ENCODE measurements at places on chromosomes 4 and X. TPM values are rescaled to one million over a fixed set of nuclear protein-coding genes. Genes with fewer than 3 reads are reported as not detected.

DNA sequence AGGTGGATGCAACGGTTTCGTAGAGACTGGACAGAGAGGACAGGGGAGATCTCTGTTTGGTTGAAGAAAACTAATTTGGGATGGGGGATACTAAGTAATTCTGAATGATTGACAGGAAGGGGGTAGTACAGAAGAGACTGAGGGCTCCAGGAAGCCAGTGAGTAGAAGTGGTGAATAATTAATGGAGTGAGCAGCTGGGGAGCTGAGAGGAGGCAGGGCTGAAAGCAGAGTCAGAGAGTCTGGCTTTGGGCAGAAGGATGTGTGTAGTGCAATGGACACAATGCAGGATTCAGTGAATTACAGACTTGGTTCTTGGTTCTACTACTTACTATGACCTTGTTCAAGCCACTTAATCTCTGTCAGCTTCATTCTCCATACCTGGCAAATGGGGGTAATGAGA is 161.7 kb downstream of the RBMX2 start:
- no peak overlapping the region for H3K4me3 ChIP-seq
- no peaks in the 10 kb centered on the region for H3K4me1 ChIP-seq
- H3K27ac ChIP-seq, result no peak overlapping the region
- no peaks in the 10 kb centered on the region for H3K36me3 ChIP-seq
- H3K27me3 ChIP-seq, result no peaks in the 10 kb centered on the region
- DNase-seq, result no peak

- no peak overlapping the region for H3K4me3 ChIP-seq
- no peak overlapping the region for H3K27ac ChIP-seq
- no peaks in the 10 kb centered on the region for H3K27me3 ChIP-seq
- no peaks in the 10 kb centered on the region for H3K4me1 ChIP-seq
- peak; percentile 15 for DNase-seq
These were observed 172.4 kb downstream of the TLL1 start for GRCh38 chr4:166045457-166045856.

DNA sequence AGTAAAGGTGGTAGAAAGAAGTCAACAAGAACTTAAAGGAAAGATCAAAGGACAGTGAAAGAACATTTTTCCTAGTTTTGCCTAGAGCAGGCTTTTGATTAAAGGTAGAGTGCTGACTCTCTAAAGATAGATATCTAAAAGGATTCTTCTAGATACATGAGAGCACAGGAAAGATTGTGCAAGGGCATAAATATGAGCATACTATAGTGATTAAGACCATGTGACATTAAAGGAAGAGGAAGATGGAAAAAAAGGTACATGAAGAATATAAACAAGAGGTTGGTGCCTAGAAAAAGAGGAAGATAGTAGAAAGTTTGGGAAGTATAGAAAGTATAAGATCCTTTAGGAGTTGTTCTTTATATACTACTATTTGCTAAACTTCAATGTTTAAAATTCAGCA is 26.1 kb upstream of the TET2 start:
- H3K27me3 ChIP-seq, result no peaks in the 10 kb centered on the region
- H3K4me1 ChIP-seq, result no peaks in the 10 kb centered on the region
- DNase-seq, result no peak
- no peaks in the 10 kb centered on the region for H3K36me3 ChIP-seq
- no peak overlapping the region for H3K4me3 ChIP-seq

GRCh38 chr4:60215906-60216305 is 984.2 kb upstream of the ADGRL3 start:
- H3K4me3 ChIP-seq, result no peak overlapping the region
- DNase-seq, result no peak
- H3K4me1 ChIP-seq, result no peaks in the 10 kb centered on the region
- H3K27ac ChIP-seq, result no peak overlapping the region

NKX3-2 gene
- 0.14 TPM for total RNA-seq

SLC10A4 gene
- total RNA-seq, result not detected

DNA sequence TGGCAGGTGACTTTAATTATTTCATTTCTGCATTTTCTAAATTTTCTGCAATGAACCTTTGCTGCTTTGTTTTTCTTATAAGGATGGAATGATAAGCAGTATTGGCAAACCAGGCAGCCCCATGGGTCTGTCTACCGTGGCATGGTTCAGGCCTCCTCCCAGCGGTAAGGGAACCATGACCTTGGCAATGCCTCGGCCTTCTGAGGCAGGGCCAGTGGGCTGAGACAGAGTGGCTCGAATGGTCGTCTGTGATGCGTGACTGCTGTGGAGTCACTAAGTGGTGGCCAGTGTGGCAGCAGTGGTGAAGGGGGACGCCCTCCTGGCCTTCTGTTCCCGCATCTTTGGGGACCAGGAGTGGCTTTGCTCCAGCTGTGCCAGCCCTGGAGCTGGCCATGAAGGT is 43.6 kb upstream of the GRPEL1 start:
- H3K27me3 ChIP-seq, result no peaks in the 10 kb centered on the region
- no peak for DNase-seq
- no peaks in the 10 kb centered on the region for H3K36me3 ChIP-seq
- H3K4me3 ChIP-seq, result no peak overlapping the region

DNA sequence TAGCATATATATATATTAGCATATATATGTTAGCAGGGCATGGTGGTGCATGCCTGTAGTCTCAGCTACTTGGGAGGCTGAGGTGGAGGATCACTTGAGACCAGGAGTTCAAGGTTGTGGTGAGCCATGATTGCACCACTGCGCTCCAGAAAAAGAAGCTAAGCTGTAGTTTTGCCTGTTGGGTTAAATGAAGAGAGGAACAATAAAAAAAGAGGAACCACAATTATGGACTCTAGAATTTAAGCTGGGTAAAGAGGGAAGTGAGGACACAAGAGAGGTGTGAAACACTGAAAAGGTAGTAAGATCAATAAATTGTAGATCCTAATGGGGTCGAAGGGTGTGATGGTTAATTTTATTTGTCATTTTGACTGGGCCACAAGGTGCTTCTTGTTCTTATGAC is 40.5 kb upstream of the HSD17B10 start:
- H3K36me3 ChIP-seq, result no peaks in the 10 kb centered on the region
- H3K27ac ChIP-seq, result no peak overlapping the region
- no peak overlapping the region for H3K4me3 ChIP-seq
- H3K27me3 ChIP-seq, result no peaks in the 10 kb centered on the region

DNA sequence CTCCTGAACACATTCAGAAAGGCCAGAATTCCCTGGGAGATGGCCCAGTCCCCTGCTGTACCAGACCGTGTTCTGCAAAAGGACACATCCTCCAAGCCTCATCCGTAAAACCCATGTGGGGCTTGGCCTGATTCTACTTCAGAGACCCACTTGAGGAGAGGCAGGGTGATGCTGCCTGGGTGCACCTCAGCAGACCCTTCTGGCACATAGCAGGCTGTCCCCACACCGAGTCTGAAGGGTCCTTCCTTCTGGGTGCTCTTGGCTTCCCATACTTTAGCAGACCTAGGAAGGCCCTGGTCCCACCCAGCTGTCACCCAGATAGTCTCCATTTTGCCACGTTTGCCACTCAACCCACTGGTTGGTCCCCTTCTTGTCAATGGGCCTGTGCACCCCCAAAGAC is 270.1 kb upstream of the AGTR2 start:
- no peak for DNase-seq
- no peak overlapping the region for H3K4me3 ChIP-seq
- H3K36me3 ChIP-seq, result no peaks in the 10 kb centered on the region
- no peaks in the 10 kb centered on the region for H3K4me1 ChIP-seq

GRCh38 chr4:182385897-182386296 is 142.7 kb downstream of the TENM3 start:
- H3K4me1 ChIP-seq, result no peaks in the 10 kb centered on the region
- DNase-seq, result no peak
- no peaks in the 10 kb centered on the region for H3K27me3 ChIP-seq
- H3K4me3 ChIP-seq, result no peak overlapping the region
- no peaks in the 10 kb centered on the region for H3K36me3 ChIP-seq

DNA sequence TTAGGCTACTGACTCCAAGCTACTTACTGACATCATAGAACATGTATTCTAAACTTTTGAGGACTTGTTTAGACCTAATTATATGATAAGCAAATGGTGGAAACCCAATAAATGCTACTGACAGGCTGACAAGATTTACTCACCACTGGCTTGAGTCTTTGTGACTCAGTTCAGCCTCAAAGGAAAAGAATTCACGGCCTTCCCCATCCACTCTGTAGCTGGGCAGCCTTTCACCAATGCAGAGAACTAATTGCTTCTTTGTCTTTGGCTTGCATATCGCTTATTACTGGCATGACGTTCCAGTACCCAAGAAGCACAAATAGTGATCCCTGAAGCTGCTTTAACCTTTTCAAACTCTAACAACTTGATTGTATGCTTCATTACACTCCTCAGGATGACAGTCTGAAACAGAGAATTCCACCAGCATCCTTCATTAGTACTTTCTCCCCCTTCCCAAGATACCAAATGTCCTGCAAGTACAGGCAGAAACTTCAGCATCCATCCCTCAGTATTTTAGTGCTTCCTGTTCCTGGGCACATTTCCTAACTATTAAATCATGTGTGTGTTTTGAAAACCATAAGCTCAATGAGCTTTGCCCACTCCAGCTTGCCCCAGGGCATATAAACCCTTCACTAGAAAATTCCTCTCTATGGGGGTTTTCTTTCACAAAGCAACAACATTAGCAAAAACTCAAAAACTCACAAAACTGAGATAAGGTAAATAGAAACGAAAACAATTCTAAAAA is 298.1 kb upstream of the SLC7A11 start:
- no peaks in the 10 kb centered on the region for H3K36me3 ChIP-seq
- no peak for DNase-seq
- no peaks in the 10 kb centered on the region for H3K27me3 ChIP-seq
- H3K4me1 ChIP-seq, result no peaks in the 10 kb centered on the region

DNA sequence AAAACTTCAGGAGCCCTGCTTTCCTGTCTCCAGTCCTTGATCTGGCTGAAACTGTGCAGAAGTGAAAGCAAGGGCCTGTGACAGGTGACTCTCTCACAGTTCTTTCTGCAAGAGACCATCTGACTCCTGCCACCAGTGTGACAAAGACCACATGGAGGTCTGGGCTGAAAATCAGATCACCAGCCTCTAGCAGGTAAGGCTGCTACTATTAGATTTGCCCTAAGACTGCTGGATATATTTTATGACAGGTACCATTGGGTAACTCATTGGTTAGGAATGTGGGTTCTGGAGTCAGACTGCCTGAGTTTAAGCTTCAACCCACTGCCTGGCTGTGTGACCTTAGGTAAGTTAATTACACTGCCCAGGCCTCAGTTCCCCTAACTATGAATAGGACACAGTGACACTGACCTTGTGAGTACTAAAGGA is 163.3 kb upstream of the SLC7A11 start:
- H3K27ac ChIP-seq, result no peak overlapping the region
- no peaks in the 10 kb centered on the region for H3K36me3 ChIP-seq
- H3K4me1 ChIP-seq, result peaks cover 34% of the 10 kb centered on the region
- H3K4me3 ChIP-seq, result no peak overlapping the region
- DNase-seq, result peak; percentile 8
- H3K27me3 ChIP-seq, result no peaks in the 10 kb centered on the region

DNA sequence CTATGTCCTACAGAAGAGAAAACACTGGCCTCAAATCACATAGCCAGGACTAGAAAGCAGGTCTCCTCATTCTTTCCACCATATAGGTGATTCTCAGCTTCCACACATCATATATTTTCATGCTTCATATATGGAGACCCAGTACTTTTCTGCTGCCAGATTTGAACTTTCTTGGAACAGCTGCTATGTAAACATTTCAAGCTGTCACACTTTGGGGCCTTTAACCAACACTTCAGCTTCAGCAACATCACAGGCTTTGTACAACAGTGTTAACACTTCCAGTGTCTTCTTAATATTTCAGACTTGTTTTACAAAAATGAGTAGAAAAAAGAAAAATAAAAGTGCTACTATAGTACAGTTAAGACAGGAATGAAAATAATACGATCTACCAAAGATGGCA is 12.6 kb downstream of the SH3RF1 start:
- no peak for DNase-seq
- H3K4me3 ChIP-seq, result no peak overlapping the region
- no peaks in the 10 kb centered on the region for H3K27me3 ChIP-seq
- H3K36me3 ChIP-seq, result no peaks in the 10 kb centered on the region
- no peak overlapping the region for H3K27ac ChIP-seq

- no peaks in the 10 kb centered on the region for H3K27me3 ChIP-seq
- H3K27ac ChIP-seq, result no peak overlapping the region
- H3K36me3 ChIP-seq, result no peaks in the 10 kb centered on the region
These were observed 847.8 kb downstream of the RAPGEF2 start for GRCh38 chr4:159950707-159951106.

- no peaks in the 10 kb centered on the region for H3K36me3 ChIP-seq
- no peak overlapping the region for H3K4me3 ChIP-seq
- H3K4me1 ChIP-seq, result peaks cover 35% of the 10 kb centered on the region
- no peak for DNase-seq
- H3K27me3 ChIP-seq, result no peaks in the 10 kb centered on the region
- H3K27ac ChIP-seq, result no peak overlapping the region
These were observed 106.8 kb upstream of the SLC4A4 start for GRCh38 chr4:71232056-71232430.

GRCh38 chr4:85756938-85757337 is 282.0 kb downstream of the ARHGAP24 start:
- no peaks in the 10 kb centered on the region for H3K4me1 ChIP-seq
- H3K36me3 ChIP-seq, result no peaks in the 10 kb centered on the region
- no peaks in the 10 kb centered on the region for H3K27me3 ChIP-seq
- peak; percentile 58 for DNase-seq
- H3K4me3 ChIP-seq, result no peak overlapping the region

DNA sequence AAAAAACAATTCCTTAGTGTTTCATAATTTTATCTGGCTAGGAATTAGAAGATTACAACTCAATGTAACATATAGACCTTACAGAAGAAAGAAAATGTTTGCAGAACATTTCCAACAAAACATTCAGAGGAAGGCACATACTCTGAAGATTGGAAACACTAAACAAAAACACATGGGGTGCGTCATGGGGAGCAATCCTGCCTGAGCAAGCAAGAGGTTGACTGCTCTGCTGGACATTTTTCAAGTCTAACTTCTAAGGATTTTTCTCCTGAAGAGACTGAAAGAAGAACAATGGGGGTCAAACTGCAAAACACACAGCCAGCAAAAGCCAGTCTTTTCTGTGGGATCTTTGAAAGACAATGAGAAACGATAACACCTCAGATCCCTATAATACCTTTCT is 182.8 kb downstream of the GUCY2F start:
- no peak for DNase-seq
- H3K36me3 ChIP-seq, result no peaks in the 10 kb centered on the region
- H3K4me1 ChIP-seq, result no peaks in the 10 kb centered on the region
- no peak overlapping the region for H3K4me3 ChIP-seq
- H3K27ac ChIP-seq, result no peak overlapping the region

GRCh38 chrX:46744009-46744408 is 14.9 kb downstream of the SLC9A7 start:
- no peak for DNase-seq
- no peak overlapping the region for H3K4me3 ChIP-seq
- no peaks in the 10 kb centered on the region for H3K27me3 ChIP-seq
- no peak overlapping the region for H3K27ac ChIP-seq
- no peaks in the 10 kb centered on the region for H3K36me3 ChIP-seq

GRCh38 chr4:174435974-174436373 is 86.3 kb downstream of the HPGD start:
- peaks cover 11% of the 10 kb centered on the region for H3K4me1 ChIP-seq
- H3K4me3 ChIP-seq, result no peak overlapping the region
- H3K27ac ChIP-seq, result no peak overlapping the region
- no peak for DNase-seq
- H3K36me3 ChIP-seq, result no peaks in the 10 kb centered on the region
- no peaks in the 10 kb centered on the region for H3K27me3 ChIP-seq

Measured in stomach (tissue), 19 donors.